Right ventricle myocardium superior (tissue), 1 donor: ENCODE measurements at places on chromosomes 13 and 19. TPM values are rescaled to one million over a fixed set of nuclear protein-coding genes. Genes with fewer than 3 reads are reported as not detected.

DNA sequence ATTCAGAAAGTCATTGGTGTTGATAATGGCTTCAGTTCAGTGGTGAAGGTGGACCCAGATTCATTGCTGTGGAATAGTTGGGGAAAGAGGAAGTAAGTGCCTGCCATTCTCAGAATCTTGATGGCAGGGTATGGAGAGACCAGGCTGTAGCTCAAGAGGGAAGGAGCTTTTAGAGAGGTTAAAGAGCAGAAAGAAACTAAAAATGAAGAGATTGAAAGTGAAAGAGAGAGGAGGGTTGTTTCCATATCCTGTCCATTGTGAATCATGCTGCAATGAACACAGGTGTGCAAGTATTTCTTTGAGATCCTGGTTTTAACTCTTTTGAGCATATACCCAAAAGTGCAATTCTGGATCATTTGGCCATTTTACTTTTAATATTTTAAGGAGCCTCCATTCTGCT, 12.5 kb downstream of the GJB6 start:
- DNase-seq, result no peak

GRCh38 chr13:66895780-66896179, 334.4 kb downstream of the PCDH9 start:
- no peak for DNase-seq

GRCh38 chr19:31346184-31347059, 2.8 kb downstream of the TSHZ3 start:
- DNase-seq, result no peak

- no peak for DNase-seq
Observed at GRCh38 chr19:35641515-35642151, at the start of gene ETV2. TSS of gene ETV2 (plus strand) at chr19:35641745. CDS start at chr19:35642461, 716 bp downstream.

DNA sequence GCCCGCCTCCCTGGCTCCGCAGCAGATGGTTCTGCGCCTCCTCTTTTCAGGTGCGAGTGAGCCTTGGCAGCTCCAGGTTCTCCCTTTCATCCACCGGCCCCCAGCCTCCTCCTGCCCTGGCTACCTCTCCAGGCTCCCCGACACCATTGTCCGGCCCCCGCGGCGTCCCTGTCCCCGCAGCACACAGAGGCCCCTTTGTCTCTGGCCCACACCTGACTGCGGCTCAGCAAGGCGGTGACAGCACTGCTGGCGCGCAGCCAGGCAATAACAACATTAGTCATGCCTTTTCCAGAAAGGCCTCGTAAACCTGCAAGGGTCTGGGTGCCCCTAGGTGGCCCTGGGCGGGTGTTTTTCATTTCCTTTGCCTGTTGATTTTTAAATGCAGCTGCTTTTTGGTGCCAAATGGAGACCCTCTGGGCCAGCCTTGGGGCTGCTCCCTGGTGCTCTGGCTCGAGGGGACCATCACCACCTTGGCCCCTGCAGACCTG, 73.2 kb upstream of the MEDAG start:
- peak; percentile 59 for DNase-seq

GRCh38 chr13:36606060-36606459, 67.8 kb upstream of the SERTM1 start:
- DNase-seq, result no peak

DNA sequence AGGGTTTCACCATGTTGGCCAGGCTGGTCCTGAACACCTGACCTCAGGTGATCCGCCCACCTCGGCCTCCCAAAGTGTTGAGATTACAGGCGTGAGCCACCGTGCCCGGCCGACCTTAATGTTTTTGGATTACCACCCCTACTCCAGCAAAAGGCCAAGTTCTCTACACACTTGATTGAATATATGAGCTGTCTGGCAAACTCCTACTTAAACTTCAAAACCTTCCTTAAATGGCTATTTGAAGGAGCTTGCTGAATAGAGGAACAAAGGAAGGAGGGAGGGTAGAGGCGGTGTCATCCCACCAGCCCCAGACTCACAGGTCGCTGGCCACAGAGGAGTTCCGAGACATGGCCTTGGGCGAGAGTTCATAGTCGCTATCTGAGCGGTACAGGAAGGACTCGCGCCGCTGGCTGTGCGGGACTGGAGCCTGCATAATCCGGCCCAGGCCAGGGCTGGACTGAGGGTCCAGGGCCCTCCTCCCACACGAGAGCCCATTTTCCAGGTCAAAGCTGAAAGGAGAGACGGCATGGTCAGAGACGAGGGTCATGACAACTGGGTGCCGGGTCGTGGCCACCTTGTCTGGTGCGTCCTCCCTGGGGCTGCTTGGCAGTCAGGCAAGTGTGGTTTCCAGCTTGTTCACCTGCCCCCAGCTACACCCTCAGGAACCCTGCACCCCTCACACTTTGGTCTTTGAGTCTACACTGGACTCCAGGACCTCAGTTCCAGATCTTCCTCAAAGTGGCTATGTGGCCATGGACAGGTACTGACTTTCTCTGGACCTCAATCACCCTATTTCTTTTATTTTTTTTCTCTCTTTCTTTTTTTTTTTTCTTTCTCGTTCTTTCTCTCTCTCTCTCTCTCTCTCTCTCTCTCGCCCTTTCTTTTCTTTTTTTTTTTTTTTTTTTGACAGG, 4.2 kb downstream of the PDE4C start:
- DNase-seq, result no peak

GRCh38 chr13:77554069-77554468, 18.6 kb downstream of the SCEL start:
- DNase-seq, result no peak

GRCh38 chr13:95185311-95185710, 115.9 kb downstream of the ABCC4 start:
- no peak for DNase-seq

- DNase-seq, result no peak
Observed at GRCh38 chr19:1210227-1210538, 4.6 kb downstream of the STK11 start.

- no peak for DNase-seq
Observed at GRCh38 chr13:50919277-50919676, 9.7 kb downstream of the RNASEH2B start.

DNA sequence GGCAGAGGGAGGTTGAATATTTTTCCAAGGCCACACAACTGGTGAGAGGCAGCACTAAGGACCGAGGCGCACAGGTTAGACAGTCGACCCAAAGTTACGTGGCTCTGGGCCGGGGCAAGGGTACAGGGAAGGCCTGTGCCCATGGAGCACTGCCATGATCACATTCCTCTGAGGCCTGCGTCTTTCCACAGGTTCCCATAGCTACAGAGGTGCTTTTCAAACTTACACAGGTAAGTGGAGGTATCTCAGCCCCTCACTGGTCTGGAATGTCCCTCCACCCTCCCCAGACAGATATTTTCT, 814 bp downstream of the ZNF211 start:
- no peak for DNase-seq

GRCh38 chr19:9151367-9151766, 11.2 kb downstream of the ZNF317 start:
- DNase-seq, result no peak

Gene PPP6R1
- total RNA-seq, result 37.1 TPM

Gene C1QTNF9
- total RNA-seq, result 2.5 TPM

Gene SYNGR4
- not detected for total RNA-seq

Gene SIGLEC8
- 0.13 TPM for total RNA-seq
